Kidney glomerular epithelial cell (primary cell): ENCODE measurements at places on chromosomes 5 and 9.

GRCh38 chr5:108623826-108624225 lies 123.9 kb upstream of the FER start:
- no peak for DNase-seq

GRCh38 chr5:10607666-10608073 lies 43.8 kb downstream of the ANKRD33B start:
- DNase-seq = no peak

DNA sequence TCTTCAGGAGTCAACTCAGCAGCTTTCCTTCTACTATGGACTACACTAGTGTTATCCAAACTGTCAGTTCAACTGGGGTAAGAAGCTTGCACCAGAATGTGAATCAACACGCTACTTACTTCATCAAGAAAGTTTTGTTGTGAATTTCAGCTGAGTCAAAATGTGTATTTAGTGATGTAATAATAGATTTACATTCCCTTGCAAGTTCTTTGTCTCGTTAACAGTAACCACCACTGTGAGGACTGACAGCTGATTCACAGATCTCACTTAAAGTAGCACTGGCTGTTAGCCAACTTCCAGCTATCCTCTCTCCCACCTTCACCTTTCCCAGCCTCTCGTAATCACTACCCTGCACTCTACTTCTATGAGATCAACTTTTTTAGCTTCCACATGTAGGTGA lies 445.3 kb downstream of the NTRK2 start:
- no peak for DNase-seq

- DNase-seq = peak; percentile 22
Observed at GRCh38 chr5:16983022-16983639, 47.0 kb upstream of the MYO10 start.

DNA sequence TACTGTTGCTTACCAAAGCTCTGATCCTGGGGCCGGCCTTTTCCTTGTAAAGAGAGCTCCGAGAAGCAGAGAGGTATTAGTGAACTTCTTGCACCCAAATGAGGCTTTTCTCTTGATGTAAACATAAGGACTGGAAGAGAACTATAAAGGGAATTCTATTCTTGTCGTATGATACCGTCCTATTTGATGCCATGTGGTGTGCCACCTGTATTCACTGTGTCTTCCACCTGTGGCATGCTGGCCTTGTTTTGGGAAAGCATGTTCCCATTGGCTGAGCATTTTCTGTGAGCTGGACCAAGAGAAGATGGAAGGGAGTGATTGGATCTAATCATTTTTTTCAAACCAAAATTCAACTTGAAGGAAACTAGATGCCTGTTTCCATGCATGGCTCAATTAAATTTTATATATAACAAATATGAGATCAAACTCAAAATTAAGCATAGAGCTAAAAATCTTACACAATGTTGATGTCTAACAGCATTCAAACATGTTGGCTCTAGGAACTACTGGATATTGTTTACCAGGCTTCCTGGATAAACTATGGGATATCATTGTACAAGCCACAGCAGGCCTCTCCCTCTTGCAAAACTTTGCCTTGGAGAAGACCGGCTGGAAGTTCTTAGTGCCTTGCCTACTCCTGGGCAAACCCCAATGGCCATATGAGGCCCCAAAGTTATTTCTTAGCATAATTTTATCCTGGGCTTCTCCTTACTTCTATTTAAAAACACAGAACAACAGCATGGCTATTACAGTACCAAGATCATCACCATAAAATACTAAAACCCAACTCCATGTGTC lies 115.3 kb downstream of the TSSK1B start:
- DNase-seq = no peak

DNA sequence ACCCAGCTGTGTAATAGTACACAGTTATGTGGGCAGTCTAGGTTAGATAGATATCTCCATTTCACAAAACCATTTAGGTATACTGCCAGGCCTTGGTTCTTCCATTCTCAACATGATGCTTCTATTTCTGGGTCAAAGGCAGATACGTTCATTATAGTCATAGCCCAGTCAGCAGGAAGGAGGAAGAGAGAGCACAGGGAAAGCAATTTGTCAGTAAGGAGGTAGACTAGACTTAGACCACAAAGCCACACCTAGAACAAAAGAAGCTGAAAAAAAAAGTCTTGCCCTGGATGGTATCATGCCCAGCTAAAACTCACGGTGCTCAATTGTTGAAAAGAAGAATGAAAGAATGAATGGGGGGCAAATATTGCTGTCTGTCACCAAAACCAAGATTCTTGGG lies 7.6 kb downstream of the INVS start:
- no peak for DNase-seq
